Renal pelvis (tissue), 12 donors: ENCODE measurements at places on chromosomes 12 and 14. TPM values are rescaled to one million over a fixed set of nuclear protein-coding genes. Genes with fewer than 3 reads are reported as not detected.

The OASL gene
- not detected for polyA plus RNA-seq

The FGF23 gene
- 0.08 TPM for polyA plus RNA-seq

The TAS2R50 gene
- polyA plus RNA-seq, result 0.09 TPM

The MIPOL1 gene
- polyA plus RNA-seq, result 14.9 TPM

The RND1 gene
- 2.5 TPM for polyA plus RNA-seq

The BHLHE41 gene
- 3.1 TPM for polyA plus RNA-seq

The SPX gene
- 12.7 TPM for polyA plus RNA-seq

The CDCA3 gene
- polyA plus RNA-seq, result 29.7 TPM

The TMCC3 gene
- 41.5 TPM for polyA plus RNA-seq

The TRMT61A gene
- polyA plus RNA-seq, result 8.9 TPM

The ACVRL1 gene
- 37.1 TPM for polyA plus RNA-seq

The MGP gene
- 27.4 TPM for polyA plus RNA-seq
